ENCODE measurements at places on chromosomes 5 and 9. TPM values are rescaled to one million over a fixed set of nuclear protein-coding genes. Genes with fewer than 3 reads are reported as not detected.

GRXCR2 gene
- not detected for total RNA-seq

KCNN2 gene
- 1.2 TPM for total RNA-seq

SEMA6A gene
- total RNA-seq = 53.3 TPM

GRCh38 chr5:89106480-89106879, 223.5 kb upstream of the MEF2C start:
- DNase-seq = no peak

DNA sequence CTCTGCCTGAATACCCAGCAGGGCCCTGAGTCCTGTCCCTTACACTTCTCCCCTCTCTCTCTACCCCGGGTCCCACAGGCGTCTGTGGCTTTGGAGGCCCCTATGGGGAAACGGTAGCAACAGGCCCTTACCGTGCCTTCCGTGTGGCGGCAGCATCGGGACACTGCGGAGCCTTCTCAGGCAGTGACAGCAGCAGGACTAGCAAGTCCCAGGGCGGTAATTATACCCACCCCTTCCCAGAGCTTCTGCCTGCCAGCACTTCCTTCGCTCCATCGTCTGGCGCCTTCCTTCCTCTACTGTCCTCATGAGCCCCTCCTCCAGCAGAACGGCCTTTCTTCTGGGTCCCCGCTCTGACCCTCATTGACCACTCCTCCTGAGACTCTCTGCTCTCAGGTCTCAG, 17.9 kb upstream of the PHF2 start:
- no peak for DNase-seq

DNA sequence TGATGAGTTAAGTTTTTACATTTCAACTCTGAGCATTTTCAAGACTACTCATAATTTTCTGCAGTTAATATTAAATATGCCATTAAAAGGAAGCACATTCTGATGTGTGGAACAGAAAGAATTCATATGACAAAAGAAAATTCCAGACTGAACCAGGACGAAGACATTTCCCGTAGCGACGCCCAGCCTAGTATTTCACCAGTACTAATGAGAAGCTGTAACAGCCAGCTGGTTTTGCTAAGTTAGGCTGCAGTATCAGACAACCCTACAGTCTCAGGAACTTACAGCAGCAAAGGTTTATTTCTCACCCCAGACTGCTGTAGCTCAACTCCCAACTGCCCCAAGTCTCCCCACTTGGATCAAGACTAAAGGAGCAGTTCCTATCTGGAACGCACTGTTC, 91.6 kb downstream of the TMEM174 start:
- DNase-seq = no peak

DNA sequence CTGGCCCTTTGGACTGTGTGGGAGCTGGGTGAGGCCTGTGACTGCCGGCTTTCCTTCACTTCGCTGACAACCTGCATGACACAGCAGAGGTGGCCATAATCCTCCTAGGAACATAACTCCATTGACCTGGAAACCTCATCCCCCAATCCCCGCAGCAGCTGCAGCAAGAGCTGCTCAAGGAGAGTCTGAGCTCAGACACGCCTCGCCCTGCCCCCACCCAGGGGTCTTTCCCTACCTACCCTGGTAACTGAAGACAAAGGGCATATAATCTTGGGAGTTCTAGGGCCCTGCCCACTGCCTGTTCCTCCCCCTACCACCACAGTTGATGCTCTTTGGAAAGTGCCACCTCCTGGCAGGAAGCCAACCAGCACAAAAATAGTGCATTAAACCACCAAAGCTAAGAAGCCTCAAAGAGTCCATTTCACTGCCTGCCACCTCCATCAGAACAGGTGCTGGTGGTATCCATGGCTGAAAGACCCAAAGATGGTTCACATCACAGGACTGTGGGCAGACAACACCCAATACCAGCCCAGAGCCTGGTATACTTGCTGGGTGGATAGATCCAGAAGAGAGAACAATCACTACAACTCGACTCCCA, 18.4 kb downstream of the TRIM36 start:
- DNase-seq = no peak

DNA sequence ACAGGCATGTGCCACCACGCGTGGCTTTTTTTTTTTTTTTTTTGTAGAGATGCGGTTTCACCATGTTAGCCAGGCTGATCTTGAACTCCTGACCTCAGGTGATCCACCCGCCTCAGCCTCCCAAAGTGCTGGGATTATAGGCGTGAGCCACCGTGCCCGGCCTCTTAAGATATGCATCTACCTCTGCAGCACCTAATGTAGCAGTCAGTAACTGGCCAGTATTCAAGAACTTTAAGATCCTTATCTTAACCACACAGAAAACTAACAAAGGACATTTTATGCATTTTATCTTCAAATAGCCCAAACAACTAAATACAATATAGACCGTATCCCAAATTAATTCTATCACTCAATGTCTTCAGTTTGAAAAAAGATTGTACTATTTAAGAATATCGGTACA, 618.7 kb downstream of the TLE1 start:
- no peak for DNase-seq

- no peak for DNase-seq
Measured at GRCh38 chr5:180377556-180378197, 24.5 kb upstream of the GFPT2 start.

DNA sequence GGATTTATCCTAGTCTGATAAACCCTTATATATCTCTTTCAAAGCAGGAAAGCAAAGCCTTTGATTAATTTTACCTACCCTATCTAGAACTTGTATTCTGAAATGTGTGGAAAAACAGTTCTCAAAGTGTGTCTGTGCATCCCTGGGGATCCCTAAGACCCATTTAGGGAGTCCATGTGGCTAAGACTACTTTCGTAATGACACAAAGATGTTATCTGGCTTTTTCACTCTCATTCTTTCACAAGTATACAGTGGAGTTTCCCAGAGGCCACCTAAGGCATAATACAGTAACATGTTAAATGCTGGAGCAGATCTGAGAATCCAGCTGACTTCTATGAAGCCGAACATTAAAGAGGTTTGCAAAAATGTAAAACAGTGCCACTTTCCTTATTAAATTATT, 54.3 kb upstream of the TNFSF15 start:
- no peak for DNase-seq

DNA sequence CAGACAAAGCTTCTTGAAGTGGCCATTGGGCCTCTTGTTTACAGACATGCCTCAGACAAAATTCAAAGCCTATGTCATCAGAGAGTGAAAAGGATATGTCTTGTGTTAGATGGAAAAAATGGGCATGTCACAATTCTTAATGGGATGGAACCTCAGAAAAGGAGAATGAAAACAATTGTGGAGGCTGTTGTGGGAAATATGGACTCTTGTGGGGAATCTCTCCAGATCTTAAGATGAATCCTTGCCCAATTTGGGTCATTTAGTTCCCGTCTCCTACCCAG, 19.5 kb downstream of the SLC22A5 start:
- no peak for DNase-seq

- DNase-seq = peak; percentile 32
Measured at GRCh38 chr5:166330036-166330435, 1961.4 kb upstream of the WWC1 start.

DNA sequence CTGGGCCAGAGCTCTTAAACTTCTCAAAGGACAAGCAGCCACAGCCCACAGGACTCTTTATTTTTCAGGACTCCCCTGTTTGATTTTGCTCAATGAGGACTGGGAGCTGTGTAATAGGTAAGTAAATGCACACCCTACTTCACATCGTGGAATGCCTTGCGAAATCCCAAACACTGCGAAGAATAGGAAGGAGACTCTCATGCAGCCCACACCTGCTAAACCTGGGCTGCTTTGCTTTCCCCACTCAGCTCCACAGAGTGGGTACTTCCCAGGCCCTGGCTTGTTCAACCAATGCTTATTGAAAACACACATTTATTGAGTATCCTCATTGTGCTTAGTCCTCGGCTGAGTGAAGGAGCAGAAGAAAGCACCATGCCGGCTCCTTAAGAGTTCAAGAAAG, 103.3 kb upstream of the FSTL4 start:
- no peak for DNase-seq

GRCh38 chr5:160991205-160991604, 139.2 kb upstream of the ATP10B start:
- DNase-seq = no peak

DNA sequence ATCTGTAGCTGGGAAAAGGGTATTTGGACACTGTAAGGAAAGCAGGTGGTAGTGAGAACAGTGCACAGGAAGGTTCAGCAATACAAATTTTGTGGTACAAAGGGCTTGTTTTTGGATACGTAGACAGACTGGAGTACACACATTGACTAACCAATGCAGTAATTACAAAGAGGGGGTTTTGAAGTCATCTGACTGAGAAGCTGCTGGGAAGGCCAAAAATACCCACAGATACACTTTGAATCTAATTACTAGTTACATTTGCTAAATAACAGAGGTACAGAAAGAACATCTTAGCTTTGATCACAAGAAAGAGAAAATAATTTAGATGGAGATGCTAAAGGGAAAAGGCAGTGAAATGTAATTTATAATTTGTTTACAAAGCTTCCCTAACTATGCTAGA, 45.9 kb downstream of the PKD2L2 start:
- no peak for DNase-seq

GRCh38 chr5:134851307-134851923, 5.6 kb downstream of the C5orf24 start:
- peak; percentile 33 for DNase-seq
